Epithelial cell of umbilical artery (primary cell): ENCODE measurements at places on chromosomes 1 and 21. TPM values are rescaled to one million over a fixed set of nuclear protein-coding genes. Genes with fewer than 3 reads are reported as not detected.

INTS3 gene
- total RNA-seq = 21.4 and 26.3 TPM in 2 replicates

SPRR2B gene
- not detected in 2 replicates for total RNA-seq

CRYAA gene
- total RNA-seq = not detected in 2 replicates

S100A8 gene
- not detected in 2 replicates for total RNA-seq

LRRC71 gene
- 0.32 TPM in 1 of 2 replicates, not detected in the other for total RNA-seq

OR2T29 gene
- total RNA-seq = not detected in 2 replicates

MR1 gene
- total RNA-seq = 1.3 and 2.1 TPM in 2 replicates

ANXA9 gene
- total RNA-seq = not detected in 2 replicates

RSPH1 gene
- not detected in 2 replicates for total RNA-seq

CHIA gene
- total RNA-seq = not detected in 2 replicates

CENPL gene
- total RNA-seq = 19.5 and 29.3 TPM in 2 replicates

NMNAT2 gene
- under 0.01 and 2.9 TPM in 2 replicates for total RNA-seq

PTPRC gene
- 0.15 TPM in 1 of 2 replicates, not detected in the other for total RNA-seq

FMO1 gene
- not detected in 2 replicates for total RNA-seq

LAX1 gene
- under 0.01 TPM in 2 replicates for total RNA-seq

ADAMTSL4 gene
- 0.30 and 0.32 TPM in 2 replicates for total RNA-seq

ANGPTL3 gene
- total RNA-seq = not detected in 2 replicates

SHISA4 gene
- 9.0 and 13.0 TPM in 2 replicates for total RNA-seq

LCE3E gene
- total RNA-seq = not detected in 2 replicates

GIPC2 gene
- total RNA-seq = 12.7 and 29.3 TPM in 2 replicates

FAM229A gene
- total RNA-seq = 0.32 and 0.61 TPM in 2 replicates

KCNE2 gene
- not detected in 2 replicates for total RNA-seq

KRTAP10-10 gene
- not detected in 2 replicates for total RNA-seq

ADCY10 gene
- under 0.01 TPM in 2 replicates for total RNA-seq

SUSD4 gene
- total RNA-seq = 0.32 TPM in 1 of 2 replicates, not detected in the other

DISC1 gene
- 7.8 and 13.1 TPM in 2 replicates for total RNA-seq

MATN1 gene
- total RNA-seq = under 0.01 TPM in 1 of 2 replicates, not detected in the other

MAP3K7CL gene
- total RNA-seq = 3.5 and 3.6 TPM in 2 replicates

A3GALT2 gene
- total RNA-seq = not detected in 2 replicates

COL16A1 gene
- total RNA-seq = 1.3 and 35.6 TPM in 2 replicates

BEND5 gene
- not detected in 2 replicates for total RNA-seq

VCAM1 gene
- 14.3 and 47.1 TPM in 2 replicates for total RNA-seq

KRTAP19-3 gene
- total RNA-seq = not detected in 2 replicates

FGR gene
- total RNA-seq = 0.46 TPM in 1 of 2 replicates, not detected in the other

FAM163A gene
- total RNA-seq = under 0.01 TPM in 2 replicates

SPRR2D gene
- not detected in 2 replicates for total RNA-seq

SPRR4 gene
- not detected in 2 replicates for total RNA-seq

PRAMEF7 gene
- total RNA-seq = not detected in 2 replicates
